T-helper 17 cell (primary cell): ENCODE measurements at places on chromosomes 5 and 9. TPM values are rescaled to one million over a fixed set of nuclear protein-coding genes. Genes with fewer than 3 reads are reported as not detected.

DNA sequence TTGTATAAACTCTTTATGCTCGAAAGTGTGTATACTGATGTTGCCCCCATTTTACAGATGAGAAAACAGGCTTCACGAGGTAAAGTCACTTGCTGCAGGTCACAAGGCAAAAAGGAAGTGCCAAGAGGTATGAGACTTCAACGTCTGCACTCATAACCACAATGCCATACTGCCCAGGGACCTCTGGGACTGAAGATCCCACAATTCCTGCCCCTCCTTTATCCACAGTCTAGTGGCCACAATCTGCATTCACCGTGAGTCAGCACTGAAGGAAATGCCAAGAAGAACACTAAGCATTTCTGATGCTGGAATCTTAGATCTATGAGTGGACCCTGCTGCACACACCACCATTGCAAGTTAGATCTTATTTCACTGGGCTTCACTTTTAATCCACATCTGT, 37.3 kb downstream of the MED27 start:
- no peak for DNase-seq

DNA sequence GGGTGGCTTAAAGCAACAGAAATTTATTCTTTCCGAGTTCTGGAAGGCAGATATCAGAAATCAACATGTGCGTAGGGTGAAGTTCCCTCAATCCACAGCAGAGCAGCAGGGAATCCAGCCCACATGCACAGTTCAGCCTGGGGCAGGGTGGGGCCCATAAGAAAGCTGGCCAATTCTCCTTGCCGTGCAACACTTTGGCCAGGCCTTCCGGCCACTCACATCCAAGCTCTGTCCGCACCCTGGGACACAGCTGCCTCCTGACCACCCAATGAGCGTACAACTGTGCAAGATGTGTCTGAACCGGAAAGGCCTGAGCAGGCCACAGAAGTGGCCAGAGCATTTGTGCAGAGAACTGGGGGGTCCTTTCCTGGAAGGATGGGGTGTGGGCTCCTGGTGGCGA, 274.9 kb downstream of the GADD45G start:
- DNase-seq: no peak

- no peak for DNase-seq
Measured at GRCh38 chr9:114126247-114127060, 27.4 kb upstream of the KIF12 start.

Gene BHMT2
- not detected for total RNA-seq

Gene THBS4
- total RNA-seq: 0.21 TPM

DNA sequence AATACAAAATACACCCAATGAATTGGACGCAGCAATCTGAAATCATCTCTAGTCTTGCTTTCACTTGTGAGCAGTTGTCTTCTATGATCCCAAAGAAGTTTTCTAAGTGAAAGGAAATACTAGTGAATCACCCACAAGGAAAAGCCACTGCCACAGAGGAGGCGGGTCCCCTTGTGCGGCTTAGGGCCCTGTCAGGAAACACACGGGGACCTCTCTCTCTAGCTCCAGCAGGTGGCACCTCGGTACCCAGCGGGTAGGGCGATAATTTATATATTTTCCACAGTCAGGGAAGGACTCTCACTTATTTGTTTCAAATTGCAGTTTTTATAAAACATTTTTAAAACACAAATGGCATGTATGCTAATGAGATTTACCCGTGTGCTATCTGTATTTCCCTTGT, 417.1 kb downstream of the KDM4C start:
- DNase-seq: no peak

Gene DOK3
- total RNA-seq: 8.0 TPM

- no peak for DNase-seq
Measured at GRCh38 chr5:139094154-139095131, 103.7 kb downstream of the SIL1 start.

DNA sequence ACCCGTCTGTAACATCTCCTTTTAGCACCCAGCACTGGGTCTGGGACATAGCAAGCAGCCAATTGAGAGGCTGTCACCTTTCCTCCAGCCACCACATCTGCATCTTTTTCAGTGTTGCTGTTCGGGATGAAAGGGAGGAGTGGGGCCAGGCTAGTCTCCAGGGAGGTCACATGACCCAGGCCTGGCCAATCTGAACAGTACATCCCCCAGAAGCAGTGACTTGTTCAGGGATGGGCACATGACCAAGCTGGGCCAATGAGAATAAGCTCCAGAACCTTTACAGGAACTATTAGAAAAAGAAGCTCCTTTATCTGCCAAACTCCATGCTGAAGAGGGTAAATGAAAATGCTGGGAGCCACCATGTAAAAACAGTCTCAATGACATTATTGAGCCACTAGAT, 359.0 kb downstream of the SLIT3 start:
- no peak for DNase-seq

GRCh38 chr9:38440516-38440915, 16.3 kb upstream of the IGFBPL1 start:
- no peak for DNase-seq

GRCh38 chr5:67201897-67202549, 5.4 kb upstream of the CD180 start:
- DNase-seq: no peak

Gene TRIM7
- total RNA-seq: 3.5 TPM

Gene FAXDC2
- total RNA-seq: 36.8 TPM

GRCh38 chr9:21465859-21466518, 16.1 kb downstream of the IFNE start:
- no peak for DNase-seq

Gene LSM11
- 1.4 TPM for total RNA-seq

- no peak for DNase-seq
Measured at GRCh38 chr9:88716596-88717290, 181.8 kb downstream of the NXNL2 start.

Gene C5orf58
- total RNA-seq: not detected

DNA sequence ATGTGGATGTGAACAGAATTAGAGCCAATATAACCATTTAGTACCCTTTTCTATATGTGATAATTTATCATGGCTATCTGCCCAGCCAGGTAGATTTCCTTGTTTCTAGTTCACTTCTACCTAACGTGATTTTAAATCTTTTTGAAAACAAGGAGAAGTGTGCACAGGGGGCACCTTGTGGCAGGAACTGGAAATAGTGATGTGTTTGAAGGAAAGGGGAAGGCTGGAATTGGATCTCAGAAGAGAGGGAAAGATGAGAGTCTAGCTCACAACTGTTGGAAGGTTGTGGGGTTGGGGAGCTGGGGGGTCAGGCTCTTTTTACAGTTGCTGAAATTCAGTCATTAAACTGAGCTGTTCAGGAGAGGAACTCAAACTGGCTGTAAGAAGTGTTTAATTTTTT, 219.5 kb downstream of the KCTD16 start:
- DNase-seq: no peak

Gene F12
- total RNA-seq: 0.62 TPM

- no peak for DNase-seq
Measured at GRCh38 chr5:6197427-6197826, 180.9 kb downstream of the MED10 start.

GRCh38 chr5:172913117-172913850, 45.9 kb upstream of the RPL26L1 start:
- DNase-seq: no peak

Gene BTNL3
- total RNA-seq: not detected
